ENCODE measurements at places on chromosomes 16 and 17.

GRCh38 chr16:88975511-88976061 is 1.4 kb downstream of the CBFA2T3 start:
- DNase-seq: no peak

DNA sequence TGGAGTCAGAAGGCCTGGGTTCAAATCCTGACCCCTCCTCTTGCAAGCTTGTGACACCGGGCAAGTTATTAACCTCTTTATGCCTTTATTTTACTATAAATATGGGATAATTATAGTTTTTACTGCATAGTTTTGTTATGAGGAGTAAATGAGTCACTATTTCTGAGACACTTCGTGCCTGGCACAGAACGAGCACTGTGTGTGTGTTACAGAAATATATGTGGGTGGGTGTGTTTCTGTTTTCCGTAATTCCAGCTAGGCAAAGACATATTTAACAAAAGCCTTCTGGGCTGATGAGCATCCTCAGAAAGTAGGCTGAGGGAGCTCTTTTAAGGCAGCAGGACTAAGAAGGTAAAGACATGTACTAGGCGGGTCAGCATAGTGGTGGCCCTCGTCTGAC is 417.9 kb downstream of the MAF start:
- DNase-seq: no peak

DNA sequence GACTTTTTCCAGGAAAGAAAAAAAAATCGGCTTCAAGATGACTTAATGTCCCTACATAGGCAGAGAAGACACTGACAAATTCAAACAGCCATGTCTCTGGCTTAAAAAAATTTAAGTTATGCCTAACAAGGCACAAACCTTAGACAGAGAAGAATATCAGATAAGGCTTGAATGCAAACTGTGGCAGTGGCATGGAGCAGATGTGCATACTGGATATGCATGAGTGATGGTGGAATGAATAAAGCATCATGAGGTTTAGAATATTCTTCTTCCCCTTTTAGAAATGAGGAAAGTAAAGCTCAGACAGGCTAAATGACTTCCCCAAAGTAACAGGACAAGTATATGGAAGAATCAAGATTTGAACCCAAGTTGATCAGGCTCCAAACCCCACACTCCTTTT is 23.2 kb upstream of the WSCD1 start:
- no peak for DNase-seq

DNA sequence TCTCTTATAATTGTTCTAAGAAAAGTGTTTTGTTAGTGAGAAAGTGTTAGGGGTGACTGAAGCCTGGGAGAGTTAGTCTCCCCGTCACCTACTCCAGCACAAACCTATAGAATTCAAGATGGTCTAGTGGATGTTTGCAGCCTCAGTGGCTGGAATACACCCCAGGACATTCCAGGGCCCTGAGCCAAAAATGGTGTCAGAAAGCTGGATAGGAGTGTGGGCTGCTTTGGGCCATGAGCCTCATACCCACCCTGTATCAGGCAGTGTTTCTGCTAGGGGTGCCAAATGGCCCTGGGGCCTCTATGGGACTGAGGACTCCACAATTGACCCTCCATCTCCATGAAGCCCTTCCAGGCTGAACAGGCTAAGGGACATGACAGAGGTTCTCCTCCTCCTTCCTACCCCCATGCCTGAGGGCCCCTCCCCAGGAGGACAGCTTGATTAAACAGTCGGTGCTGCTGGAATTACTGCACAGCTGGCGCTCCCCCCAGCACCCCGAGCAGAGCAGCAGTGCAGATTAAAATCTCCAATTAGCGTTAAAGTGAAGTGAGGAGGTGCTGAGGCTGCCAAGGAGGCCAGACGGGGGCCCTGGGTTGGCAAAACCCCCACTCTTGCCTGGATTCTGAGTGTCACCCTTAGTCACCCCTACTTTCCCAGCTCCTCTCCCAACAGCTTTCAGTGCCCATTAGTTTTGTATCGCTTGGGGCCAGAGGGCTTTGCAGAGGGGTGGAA is 59.1 kb downstream of the NEUROD2 start:
- DNase-seq: no peak

DNA sequence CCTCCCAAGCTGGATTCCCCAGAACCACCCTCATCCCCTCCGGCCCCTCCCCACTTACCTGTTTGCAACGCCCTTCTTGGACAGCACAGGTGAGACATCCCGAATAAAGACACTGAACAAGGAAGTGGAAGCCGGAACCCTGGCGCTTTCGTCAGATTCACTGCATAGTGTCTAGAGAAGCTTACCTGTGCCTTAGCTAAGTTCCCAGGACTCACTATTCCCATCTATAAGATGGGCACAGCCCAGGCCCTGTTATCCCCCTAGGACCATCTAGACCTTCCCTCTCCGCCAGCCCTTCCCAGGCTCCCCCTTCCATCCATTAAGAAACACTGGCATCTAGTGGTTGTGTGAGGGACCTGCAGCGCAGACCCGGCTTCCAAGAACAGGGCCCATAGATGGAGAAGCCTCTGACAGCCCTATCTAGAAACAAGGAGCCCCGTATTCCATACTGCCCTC is 26.9 kb upstream of the RPL38 start:
- DNase-seq: peak; percentile 34

GRCh38 chr17:60548990-60549389 is 22.9 kb upstream of the APPBP2 start:
- DNase-seq: no peak

- DNase-seq: no peak
Observed at GRCh38 chr16:24853830-24854229, 8.1 kb downstream of the SLC5A11 start.

DNA sequence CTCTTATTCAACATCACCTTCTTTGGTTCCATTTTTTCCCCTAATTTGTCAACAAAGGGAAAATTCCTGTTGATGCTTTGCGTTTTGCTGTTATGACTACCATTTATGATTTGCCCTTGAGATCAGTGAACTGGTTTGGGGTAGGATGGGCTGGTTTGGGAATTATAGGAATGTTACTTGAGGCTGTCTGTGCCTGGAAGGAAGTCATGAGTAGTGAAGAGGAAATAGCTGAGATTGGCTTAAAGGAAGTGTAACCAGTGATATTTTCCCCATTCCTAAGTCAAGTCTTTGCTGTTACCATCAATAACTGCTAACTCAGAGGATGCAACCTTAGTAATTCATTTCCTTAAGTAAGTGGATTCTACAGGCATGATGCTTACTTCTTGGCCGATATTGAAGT is 179.2 kb downstream of the MAP2K6 start:
- DNase-seq: no peak

- DNase-seq: no peak
Observed at GRCh38 chr16:57870753-57871454, 68.6 kb upstream of the KIFC3 start.

GRCh38 chr17:2063261-2064146 is 8.6 kb downstream of the HIC1 start:
- DNase-seq: no peak

GRCh38 chr16:50742576-50743200 is 802 bp downstream of the CYLD start:
- DNase-seq: peak; percentile 16

GRCh38 chr17:17200831-17201230 is 5.3 kb downstream of the PLD6 start:
- DNase-seq: no peak

- no peak for DNase-seq
Observed at GRCh38 chr16:57036945-57037344, 47.6 kb downstream of the NLRC5 start.
